ENCODE measurements at places on chromosomes 5 and 9.

- DNase-seq = no peak
Measured at GRCh38 chr5:61330341-61330844, 1.7 kb upstream of the ZSWIM6 start.

GRCh38 chr5:96402500-96402899, 30.5 kb downstream of the PCSK1 start:
- DNase-seq = no peak

DNA sequence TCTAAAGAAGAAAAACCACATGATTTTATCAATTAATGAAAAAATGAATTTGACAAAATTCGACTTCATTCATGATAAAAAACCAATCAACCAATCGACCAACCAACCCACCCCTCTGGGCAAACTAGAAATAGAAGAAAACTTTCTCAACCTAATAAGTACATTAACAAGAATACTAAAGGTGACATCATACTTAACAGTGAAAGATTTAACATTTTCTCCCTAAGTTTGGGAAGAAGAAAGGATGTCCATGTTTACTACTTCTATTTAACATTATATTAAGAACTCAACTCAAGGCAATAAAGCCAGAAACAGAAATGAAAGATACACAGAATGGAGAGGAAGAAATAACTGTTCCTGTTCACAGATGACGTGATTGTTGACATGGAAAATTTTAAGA, 476.1 kb upstream of the MEF2C start:
- no peak for DNase-seq

DNA sequence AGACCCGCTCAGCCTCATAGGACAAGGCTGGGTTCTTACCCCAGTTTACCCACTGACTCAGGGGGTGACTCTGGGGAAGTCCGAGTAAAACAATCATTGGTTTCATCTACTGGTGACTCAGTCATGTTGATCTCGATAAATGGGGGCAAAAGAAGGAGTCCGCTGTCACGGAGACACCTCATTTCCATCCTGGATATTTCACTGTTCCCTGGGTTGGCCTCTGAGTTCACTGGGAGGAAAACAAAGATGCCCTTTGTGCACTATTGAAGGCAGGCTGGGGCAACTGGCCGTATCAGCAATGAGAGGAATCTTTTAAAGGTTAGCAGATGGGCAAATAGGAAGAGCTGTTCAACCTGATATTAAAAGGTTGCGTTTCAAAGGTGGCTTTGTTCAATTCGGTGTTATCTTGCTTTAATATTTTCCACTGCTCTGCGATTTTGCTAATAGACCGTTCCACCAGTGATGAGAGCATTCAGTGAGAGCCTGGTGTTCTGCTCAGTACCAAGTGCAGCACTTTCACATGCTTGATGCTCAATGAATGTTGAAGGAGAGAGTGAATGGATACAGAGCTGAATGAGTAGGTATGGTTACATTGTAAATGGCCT, 110.2 kb upstream of the EGFLAM start:
- DNase-seq = no peak

Measured in AG08395 (cell line).